ENCODE measurements at places on chromosomes 1 and 21. TPM values are rescaled to one million over a fixed set of nuclear protein-coding genes. Genes with fewer than 3 reads are reported as not detected.

AK4 gene
- 6.8 TPM for polyA plus RNA-seq

GRIK3 gene
- 0.54 TPM for polyA plus RNA-seq

AGT gene
- polyA plus RNA-seq: 17.4 TPM

PRELP gene
- 1.5 TPM for polyA plus RNA-seq

SH2D2A gene
- polyA plus RNA-seq: 0.39 TPM

STYXL2 gene
- polyA plus RNA-seq: 136 TPM

- DNase-seq: no peak
Measured at GRCh38 chr1:91791691-91792488, 94.1 kb downstream of the TGFBR3 start.

CFHR3 gene
- 2.5 TPM for polyA plus RNA-seq

LCA5L gene
- 1.3 TPM for polyA plus RNA-seq

DNA sequence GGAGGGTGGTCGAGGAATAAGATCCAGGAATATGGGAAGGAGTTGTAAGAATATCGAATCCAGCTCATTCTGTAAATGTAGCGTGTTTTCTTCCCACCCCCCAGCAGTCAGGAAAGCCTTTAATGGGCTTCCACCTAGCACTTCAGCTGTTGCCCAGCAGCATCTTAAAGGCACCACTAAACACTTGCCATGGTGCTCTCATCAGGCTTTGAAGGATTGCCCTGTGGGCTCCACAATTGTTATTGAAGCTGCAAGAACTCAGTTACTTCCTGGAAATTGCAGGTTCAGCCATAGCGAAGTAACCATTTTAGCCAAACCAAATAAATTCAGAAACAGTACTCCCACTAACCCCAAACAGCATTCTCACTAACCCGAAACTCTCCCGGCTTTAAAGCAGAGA lies 511.2 kb downstream of the PLPP3 start:
- DNase-seq: no peak

DNA sequence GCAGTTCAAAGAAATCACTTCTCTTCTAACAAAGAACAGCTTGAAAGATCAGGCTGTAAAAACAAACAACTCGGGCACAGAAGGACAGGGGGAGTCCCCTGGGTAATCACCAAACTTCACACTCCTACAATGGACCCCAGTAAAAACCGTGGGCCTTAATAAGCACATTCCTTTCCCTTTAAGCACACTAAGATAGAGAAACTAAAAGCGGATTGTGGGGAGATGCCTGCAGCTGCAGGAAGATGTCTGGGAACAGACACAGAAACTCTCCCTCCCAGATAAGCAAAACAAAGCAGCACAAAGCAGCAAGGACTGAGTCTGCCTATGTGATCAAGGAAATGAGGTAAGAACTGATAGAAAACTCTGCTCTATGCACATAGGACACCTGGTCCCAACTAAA lies 37.6 kb upstream of the CTBS start:
- DNase-seq: no peak

TMPRSS3 gene
- not detected for polyA plus RNA-seq

GRCh38 chr1:15197591-15198447 lies 44.3 kb downstream of the TMEM51 start:
- no peak for DNase-seq
